ENCODE measurements at places on chromosomes 11 and 22.

DNA sequence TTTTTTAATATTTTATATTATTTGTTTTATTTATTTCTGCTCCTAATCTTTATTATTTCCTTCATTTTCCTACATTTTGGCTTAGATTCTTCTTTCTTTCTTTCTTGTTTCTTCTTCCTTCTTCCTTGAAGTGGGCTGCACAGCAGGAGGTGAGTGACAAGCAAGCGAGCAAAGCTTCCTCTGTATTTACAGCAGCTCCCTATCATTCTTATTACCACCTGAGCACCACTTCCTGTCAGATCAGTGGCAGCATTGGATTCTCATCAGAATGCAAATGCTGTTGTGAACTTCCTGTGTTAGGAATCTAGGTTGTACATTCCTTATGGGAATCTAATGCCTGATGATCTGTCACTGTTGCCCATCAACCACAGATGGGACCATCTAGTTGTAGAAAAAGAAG lies 784.9 kb upstream of the LUZP2 start:
- no peak for DNase-seq

DNA sequence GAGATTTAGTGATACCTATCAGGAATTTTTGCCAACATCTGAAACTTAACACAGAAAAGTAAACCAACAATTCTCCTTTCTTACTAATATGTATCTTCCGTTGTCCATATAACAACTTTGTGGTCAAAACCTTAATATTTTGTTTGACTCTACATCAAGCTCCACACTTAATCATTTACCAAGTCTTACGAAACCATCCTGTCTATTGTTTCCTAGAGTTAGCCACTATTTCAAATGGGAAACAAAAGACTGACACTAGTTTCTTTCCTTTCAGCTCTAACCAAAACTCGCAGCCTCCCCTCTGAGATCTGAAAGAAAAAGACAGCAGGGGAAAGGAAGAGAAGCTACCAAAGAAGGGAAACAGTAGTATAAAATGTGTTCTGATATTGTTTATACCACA lies 26.5 kb upstream of the PRDM10 start:
- DNase-seq = no peak

DNA sequence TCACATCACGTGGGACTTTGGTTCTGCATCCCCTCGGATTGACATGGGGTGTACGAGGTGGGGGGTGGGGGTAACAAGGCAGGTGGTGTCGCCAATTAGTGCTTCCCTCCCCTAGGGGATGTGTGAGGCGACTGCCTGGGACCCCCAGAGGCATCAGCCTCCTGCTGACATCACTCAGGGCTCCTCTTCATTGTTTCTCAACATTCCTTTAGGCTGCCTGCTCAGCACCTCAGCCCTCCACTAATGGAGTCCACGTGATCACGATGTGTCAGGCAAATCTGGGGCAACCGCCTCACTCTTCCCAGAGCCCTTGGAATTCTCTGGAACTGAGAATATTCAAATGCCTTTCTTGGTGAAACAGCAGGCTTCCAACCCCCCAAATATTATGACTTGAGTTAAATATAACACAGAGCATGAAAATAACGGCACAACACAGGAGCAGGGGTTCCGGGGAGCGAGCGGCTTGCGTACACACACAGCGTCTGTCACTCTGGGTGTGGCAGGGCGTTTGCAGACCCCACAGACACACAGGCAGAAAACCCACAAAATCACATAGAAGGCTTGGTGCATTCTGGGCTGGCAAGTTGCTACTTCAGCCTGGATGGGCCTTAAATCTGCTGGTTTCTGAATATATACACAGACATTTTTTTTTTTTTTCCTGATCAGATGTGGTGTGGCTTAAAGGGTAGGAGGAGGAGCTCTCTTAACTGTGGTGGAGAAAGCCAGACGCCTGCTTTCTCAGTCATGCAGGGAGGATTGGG lies 170.1 kb upstream of the CADM1 start:
- DNase-seq = peak; percentile 89

GRCh38 chr11:108392353-108392752 lies 75.0 kb downstream of the C11orf65 start:
- DNase-seq = no peak

- DNase-seq = no peak
These were observed 3.7 kb upstream of the DGKZ start for GRCh38 chr11:46343520-46343919.

DNA sequence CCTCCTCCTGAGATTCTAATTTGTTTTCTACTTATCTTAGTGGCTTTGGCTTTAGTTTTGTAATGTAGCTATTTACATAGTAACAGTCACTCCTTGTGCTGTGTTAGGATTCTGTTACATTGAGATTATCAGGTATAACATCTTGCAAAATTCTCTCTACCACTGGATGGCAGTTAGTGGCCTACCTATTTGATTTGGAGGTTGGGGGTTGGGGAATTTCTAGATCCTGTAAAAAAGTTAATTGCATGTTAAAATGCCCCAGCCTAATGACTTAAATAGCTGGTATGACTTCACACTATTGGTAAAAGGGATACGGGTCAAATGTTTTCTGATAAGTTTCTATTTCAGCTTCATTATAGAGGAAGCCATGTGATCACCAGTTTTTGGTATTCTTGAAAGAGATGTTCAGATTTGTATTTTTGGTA lies 2.8 kb downstream of the GRK3 start:
- DNase-seq = no peak

GRCh38 chr11:116693593-116694348 lies 79.0 kb downstream of the BUD13 start:
- no peak for DNase-seq

DNA sequence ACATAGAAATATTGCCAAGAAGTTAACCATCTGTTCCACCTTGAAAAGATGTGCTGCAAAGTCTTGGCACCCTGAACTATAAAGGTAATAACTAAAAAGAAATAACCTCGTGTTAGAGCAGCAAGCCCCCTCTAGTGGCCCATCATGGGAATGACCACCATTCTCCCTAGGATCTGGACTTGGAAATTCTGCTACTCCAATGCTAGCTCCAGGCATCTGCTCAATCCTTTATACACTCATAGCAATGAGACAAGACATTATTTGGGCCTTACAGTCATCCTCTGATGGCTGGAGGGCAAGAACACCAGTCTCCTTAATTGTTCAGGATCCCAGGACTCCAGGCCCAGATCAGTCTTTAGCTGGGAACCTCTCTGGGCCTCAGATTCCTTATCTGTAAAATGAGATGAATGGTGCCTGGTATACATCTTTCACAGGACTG lies 76.0 kb downstream of the CWC15 start:
- peak; percentile 49 for DNase-seq

DNA sequence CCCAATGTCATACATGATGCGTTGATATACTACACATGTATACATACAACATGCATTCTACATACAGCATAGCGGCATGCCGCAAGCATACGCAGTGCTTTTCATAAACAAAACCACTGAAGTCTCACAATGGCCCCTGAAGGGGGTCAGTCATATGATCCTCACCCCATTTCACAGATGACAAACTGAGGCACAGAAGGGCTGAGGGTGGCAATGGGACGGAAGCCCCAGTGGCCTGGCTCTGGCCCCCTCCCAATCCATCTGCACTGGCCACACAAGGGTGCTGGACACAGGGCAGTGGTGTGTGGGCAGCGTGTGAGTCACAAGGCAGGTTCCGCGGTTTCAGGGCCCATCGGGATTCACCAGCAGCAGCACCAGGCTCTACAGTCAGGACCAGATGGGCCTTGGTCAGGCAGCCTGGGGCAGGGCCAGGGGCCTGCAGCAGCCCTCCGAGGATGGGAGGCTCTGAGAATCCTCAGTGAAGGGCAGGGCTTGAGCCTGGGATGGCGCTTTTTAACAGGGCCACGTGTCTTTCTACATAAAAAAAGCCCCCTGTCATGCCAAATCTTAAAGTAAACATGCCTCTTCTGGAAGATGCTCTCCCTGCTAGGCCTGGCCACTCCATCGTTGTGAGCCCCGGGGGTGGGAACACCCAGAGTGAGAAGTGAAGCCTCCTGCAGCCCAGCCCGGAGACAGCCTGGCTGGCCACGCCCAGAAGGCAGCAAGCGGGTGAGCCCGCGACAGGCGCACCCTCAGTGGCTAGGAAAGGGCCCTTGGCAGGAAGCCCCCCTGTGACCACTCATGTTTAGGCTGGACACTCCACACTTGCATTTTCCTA lies 206.5 kb downstream of the CTTN start:
- no peak for DNase-seq

DNA sequence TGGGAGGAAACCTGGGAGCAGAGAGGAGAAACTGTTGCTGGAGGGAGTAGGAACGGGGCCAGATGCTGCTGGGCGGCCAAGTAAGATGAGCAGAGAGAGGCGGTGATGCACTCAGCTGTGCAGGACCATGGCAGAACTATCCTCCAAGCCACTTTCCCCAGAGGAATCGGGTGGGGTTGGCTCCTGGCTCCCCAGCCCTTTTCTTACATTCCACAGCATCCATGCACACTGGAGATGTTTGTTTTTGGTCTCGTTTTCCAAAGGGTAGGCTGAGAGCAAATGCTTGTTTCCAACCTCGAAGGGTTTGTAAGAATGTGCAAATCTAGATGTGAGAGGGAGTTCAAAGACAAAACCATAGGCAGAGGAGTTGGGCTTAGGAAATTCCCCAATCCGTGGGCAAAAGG lies 73.2 kb downstream of the DBX1 start:
- DNase-seq = peak; percentile 88

DNA sequence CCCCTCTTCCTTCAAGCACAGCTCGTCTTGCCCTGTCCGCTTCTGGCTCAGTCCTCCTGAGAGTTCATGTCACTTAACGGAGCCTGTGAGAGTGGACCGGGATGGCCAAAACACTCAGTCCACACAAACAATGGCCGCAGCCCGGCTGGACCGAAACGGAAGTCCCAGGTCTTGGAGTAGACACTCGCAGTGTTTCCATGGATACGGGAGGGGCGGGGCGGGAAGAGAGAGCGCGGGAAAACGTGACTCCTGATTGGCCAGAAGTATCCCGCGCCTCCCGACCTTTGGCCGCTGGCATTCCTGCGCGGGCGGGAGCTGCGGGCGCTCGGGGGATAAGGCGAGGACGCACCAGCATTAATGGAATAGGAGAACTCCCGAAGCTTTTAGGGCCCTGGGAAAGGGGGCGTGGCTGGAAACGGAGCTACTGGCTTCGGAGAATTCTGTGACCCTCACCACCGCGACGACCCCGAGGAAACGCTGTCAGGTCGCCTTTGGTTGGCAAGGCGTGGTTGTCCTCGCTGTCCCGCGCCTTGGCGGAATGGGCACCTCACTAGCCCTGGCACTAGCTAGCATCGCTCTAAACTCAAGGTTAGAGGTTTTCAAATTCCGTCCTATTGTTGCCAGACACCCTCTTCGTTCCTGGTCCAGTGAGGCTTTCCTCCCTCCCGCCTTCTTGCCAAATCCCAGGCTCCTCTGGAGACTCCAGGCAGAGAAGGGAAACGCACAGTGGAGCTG lies at the start of the genes NLRP14 and ZNF214:
TSS of gene NLRP14 (plus strand) at position 297 of the 735 bp plus-strand sequence. CDS start 18,108 bp downstream, outside the sequence.
TSS of gene ZNF214 (minus strand) at position 164 of the 735 bp plus-strand sequence. CDS start 17,511 bp downstream, outside the sequence.
- DNase-seq = peak; percentile 93

- DNase-seq = peak; percentile 26
These were observed 7.6 kb downstream of the NECTIN1 start for GRCh38 chr11:119721129-119722120.

- no peak for DNase-seq
These were observed 88.0 kb upstream of the CHRM4 start for GRCh38 chr11:46479601-46480000.

DNA sequence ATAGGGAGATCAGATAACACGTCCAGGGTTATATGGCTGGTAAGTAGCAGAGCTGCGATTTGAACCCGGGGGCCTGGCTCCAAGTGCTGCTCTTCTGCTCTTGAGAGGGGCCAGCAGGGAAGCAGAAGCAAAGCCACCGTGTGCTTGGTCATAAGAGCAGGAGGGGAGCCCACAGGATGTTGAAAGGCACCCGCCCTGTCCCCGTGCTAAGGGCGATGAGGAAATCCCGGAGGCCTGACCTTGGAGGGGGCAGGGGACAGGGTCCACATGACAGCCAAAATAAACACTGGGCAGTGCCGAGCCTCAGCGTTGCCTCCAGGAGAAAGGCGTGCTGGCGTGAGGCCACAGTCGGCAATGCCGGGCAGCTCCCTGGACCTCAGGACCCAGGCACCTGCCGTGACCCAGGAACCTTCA lies 28.8 kb downstream of the TOM1 start:
- DNase-seq = no peak

DNA sequence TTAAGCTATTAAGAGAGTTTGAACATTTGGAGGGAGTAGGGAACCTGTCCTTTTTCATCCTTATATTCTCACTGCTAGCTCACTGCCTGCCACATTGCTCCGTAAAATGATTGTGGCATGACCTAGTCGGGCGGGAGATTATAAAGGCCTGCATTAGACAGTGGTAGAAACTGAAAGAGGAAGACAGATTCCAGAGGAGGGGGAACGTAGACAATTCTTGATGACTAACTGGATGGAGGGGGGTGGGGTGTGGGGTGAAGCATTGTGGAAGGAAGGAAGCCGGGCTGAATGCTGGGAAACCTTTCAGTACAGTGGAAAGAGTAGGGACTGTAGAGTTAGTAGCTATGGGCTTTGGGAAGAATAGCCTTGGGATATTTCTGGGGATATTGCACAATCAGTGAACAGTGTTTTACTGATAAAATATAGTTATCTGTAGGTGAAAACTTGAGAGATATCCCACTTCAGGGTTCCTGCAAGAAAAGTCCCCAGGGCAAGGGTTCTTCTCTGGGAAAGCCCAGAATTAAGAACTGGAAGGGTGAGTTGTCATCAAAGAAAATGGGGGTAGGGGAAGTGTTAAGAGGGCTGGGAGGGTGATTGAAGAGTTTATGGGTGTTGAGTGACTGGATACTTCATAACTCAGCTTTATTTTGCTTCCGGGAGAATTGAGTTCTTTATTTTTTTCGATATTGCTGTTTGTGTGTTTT lies 2.1 kb downstream of the MED15 start:
- DNase-seq = peak; percentile 95

DNA sequence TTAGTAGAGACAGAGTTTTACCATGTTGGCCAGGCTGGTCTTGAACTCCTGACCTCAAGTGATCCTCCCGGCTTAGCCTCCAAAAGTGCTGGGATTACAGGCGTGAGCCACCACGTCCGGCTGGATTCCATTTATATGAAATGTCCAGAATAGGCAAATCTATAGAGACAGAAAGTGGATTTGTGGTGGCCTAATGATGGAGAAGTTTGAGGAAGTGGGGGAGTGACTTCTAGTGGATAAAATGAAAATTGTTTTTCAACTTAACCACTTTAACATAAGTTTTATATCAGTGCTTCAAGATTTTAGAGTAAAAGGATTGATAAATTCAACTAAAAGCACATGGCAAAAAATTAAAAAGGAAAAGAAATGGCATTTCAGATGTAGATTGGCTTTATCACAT lies 66.2 kb downstream of the HIPK3 start:
- peak; percentile 5 for DNase-seq

DNA sequence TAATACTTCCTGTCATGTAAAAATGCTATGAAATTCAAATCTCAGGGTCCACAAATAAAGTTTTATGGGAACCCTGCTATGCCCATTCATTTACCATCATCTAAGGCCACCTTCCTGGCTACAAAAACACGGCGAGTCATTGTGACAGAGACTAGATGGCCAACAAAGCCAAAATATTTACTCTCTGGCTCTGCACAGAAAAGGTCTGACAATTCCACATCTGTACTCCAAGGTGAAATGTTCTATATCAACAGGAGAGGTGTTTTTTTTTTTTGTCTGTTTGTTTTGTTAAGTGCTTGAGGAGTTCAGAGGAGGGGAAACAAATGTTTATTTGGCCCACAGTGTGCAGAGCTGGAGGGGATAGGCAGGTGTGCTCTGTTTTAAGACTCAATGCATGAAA lies 18.6 kb upstream of the TMA7B start:
- DNase-seq = no peak
